ENCODE measurements at places on chromosomes 6 and 20.

DNA sequence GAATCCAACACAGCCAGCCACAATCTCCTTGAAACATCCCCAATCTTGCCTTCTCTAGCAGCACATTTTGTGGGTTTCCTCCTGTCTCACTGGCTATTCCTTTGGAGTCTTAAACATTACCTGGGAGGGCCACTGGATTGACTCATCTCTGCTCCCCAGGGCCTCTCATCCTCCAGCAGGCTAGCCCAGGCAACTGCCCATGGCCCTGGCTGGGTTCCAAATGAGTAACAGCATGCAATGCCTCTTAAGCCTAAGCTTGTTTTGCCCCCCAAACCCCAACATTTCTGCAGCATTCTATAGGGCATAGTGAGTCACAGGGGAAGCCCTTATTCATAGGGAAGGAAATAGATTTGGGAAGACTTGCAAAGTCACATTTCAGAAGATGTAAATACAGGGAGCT is 204.9 kb downstream of the FOXA2 start:
- no peak for DNase-seq

DNA sequence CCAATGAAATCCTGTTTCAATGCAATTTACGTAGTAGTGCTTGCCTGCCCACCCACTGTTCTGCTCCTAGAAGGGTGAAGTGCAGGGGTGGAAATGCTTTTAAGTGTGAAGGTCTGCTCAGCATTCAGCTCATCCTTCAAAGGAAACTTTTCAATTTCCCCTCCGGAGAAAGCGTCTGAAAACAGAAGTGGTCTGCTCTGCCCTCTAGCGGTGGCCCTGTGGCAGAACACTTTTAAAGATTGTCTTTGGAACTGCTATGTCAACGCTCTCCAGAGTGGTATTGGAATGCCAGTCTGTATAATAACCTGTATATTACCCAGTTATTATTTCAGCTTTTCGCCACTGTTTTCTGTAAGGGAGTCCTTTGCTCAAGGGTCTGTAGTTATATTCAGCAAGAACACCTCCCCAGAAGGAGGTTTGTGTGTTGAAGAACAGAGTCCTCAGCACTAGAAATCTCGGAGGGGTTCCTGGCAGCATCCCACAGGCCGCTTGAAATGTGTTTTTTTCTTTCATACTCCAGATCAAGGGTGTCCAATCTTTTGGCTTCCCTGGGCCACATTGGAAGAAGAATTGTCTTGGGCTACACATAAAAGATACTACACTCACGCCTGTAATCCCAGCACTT is 63.1 kb upstream of the KLHL31 start:
- peak; percentile 62 for DNase-seq

GRCh38 chr6:44969446-44970185 is 358.5 kb upstream of the RUNX2 start:
- DNase-seq = no peak

GRCh38 chr6:97867177-97867576 is 584.2 kb upstream of the MMS22L start:
- DNase-seq = no peak

Data from H7 (cell line).